ENCODE measurements at places on chromosomes 6 and 20. TPM values are rescaled to one million over a fixed set of nuclear protein-coding genes. Genes with fewer than 3 reads are reported as not detected.

DNA sequence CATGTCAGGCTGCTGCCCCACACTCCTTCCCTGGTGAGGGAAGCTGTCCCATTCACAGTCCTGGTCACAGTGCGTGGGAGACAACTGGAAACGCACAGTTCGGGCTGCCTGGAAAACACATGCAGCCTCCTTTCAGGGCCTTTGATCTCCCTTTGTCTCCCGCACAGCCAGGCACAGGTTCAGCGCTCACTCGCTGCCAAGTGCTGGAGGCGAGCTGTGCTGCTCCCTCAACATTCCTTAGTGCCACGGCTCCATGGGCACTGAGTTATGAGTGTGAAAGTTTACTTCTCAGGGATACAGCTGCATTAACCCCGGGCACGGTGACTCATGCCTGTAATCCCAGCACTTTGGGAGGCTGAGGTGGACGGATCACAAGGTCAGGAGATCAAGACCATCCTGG, 9.1 kb downstream of the YTHDF1 start:
- no peaks in the 10 kb centered on the region for H3K4me1 ChIP-seq
- no peak overlapping the region for H3K4me3 ChIP-seq
- H3K27me3 ChIP-seq: no peaks in the 10 kb centered on the region

DNA sequence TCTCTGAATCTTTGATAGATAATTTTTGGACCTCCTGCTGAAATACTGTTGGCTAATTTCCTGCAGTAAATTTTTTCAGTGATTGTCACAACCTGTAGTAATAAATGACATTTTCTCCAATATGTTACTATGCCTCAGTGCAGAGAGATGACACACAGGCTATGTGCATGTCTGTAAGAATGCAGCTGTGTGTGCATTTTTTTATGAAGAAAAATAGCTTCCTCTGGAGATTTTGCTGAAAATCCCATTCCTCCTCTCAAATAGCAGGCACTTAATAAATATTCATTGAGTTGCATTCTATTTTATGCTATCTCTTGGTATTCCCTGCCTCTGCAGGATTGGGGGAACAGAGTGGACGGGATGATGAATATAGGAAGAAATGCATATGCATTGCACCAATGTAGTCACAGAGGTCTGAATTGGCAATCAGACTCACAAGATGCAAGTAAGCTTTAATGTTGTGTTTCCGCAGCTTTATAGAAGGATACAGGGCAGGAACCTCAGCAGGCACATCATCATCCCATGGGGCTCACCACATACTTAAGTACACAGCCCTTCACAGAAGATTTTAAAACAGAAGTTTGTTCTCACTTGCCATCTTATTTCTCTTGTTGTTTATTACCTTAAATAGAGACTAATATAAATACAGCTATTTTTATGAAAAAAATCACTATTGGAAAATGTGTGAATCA, 474.7 kb downstream of the EPM2A start:
- no peaks in the 10 kb centered on the region for H3K4me1 ChIP-seq
- H3K27ac ChIP-seq: no peak overlapping the region
- no peak overlapping the region for H3K4me3 ChIP-seq
- DNase-seq: no peak
- H3K36me3 ChIP-seq: no peaks in the 10 kb centered on the region

Gene ID4
- 4.5 TPM for total RNA-seq

Gene HLA-DPA1
- total RNA-seq: 5.4 TPM

- no peak overlapping the region for H3K4me3 ChIP-seq
- no peaks in the 10 kb centered on the region for H3K27me3 ChIP-seq
- H3K4me1 ChIP-seq: peaks cover 4% of the 10 kb centered on the region
Measured at GRCh38 chr6:145668844-145669243, 66.5 kb downstream of the EPM2A start.

GRCh38 chr6:129073691-129074395, 190.9 kb downstream of the LAMA2 start:
- DNase-seq: no peak
- no peaks in the 10 kb centered on the region for H3K27me3 ChIP-seq
- no peak overlapping the region for H3K4me3 ChIP-seq
- no peaks in the 10 kb centered on the region for H3K36me3 ChIP-seq
- no peaks in the 10 kb centered on the region for H3K4me1 ChIP-seq

Gene BPIFB4
- not detected for total RNA-seq

GRCh38 chr6:55388211-55388610, 60.9 kb downstream of the GFRAL start:
- H3K4me3 ChIP-seq: no peak overlapping the region
- H3K27me3 ChIP-seq: no peaks in the 10 kb centered on the region

- no peak for DNase-seq
- no peaks in the 10 kb centered on the region for H3K27me3 ChIP-seq
- H3K36me3 ChIP-seq: peaks cover 27% of the 10 kb centered on the region
- no peaks in the 10 kb centered on the region for H3K4me1 ChIP-seq
- no peak overlapping the region for H3K27ac ChIP-seq
Measured at GRCh38 chr6:73631849-73632248, 21.9 kb downstream of the SLC17A5 start.
